Activated T-helper 1 cell treated with anti-CD3 and anti-CD28 coated beads, Interleukin-2, amount 50 U/mL, for 16 hours (primary cell): ENCODE measurements at places on chromosomes 13 and 19.

DNA sequence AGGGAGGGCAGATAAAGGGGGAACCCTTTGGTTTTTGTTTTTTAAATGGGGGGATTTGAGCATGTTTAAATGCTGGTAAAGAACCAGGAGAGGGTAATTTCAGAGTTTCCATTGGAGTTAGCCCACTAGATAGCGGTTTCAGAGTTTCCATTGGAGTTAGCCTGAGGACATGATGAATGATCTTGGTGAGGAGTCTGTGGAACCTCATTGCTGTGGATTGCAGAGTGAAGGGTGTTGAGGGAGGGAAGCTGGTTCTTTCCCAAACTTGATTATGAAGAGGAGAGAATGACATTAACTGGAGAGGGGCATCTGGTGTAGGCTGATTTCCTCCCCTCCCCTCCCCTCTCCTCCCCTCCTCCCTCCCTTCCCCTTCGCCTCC, 5.0 kb downstream of the WASF3 start:
- DNase-seq, result no peak

GRCh38 chr13:26943748-26944147, 183.2 kb upstream of the GPR12 start:
- DNase-seq, result no peak

DNA sequence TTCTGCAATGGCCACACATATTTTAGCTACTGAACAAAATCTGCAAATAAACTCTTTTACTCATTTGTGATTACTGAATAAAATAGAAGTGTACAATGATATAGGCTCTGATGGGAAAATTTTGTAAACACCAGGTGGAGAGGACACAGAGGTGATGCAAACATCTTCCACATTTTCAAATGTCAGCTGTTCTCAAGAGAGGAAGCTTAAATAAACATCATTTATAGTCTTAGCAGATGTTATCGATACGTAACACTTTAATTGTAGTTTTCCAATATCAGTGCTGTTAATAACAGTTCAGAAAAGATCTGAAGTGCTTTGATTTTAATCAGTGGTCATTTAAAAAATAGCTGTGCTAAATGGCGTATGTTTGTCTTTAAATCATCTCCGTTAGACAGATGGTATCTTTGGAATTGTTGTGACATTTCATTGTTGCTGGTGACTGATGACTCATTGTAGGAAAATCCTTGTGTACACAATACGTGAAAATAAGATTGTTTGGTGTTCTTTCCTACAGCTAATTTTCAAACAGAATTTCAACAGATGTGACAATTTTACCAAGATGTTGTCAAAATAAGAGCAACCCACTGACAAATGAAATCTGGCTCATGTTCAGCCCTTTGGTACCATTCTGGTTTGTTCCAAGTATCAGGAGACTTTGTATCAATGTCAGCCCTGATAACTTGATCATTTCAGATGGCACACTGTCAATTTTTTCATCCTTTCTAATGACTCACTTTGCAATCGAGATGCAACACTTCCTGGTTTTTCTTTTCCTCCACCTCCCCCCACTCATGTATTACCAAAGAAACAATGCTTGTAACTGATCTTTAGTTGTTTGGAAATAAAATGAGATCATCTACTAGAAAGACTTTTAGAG, 516.0 kb downstream of the DCT start:
- DNase-seq, result no peak

DNA sequence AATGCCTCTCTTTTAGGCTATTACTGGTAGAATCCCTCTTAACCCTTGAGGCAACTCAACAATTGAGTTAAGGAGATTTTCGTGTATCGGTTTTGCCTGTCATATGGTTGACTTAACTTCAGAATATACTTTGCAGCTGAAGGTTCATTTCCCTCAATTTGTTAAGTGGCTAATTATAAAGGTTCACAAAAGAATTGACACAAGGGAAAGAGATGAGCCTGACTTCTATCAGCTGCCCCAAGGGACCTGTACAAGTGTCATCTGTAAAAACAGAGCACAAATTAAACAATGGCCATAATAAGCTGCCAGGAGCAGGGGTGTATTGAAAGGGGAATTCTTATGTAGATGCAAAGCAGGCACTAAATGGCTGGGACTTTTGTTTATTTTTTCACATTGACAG, 334.8 kb upstream of the OBI1 start:
- no peak for DNase-seq

DNA sequence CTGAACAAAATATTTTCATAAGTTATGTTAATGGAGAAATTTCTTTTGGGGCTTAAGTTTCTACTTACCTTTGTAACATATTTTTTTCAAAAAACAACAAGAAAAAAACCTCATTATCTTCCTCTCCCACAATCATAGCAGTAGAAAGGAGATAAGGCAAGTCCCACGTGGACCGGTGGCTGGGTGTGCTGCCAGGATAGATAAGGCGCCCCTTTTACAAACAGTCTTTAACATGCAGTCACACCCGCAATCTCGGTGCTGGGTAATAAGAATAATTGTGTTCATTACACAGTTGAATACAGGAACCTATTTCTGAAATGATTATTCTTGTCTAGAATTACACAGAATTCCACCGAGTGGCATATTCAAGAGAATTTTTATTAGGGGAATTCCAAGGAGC, 1202.3 kb downstream of the UQCRFS1 start:
- no peak for DNase-seq

- no peak for DNase-seq
These were observed at the start of gene TSPAN16 for GRCh38 chr19:11295665-11296245. TSPAN16 (plus strand) TSS chr19:11296160; CDS start chr19:11296298, 138 bp downstream.
